ENCODE measurements at places on chromosomes 2 and 18.

DNA sequence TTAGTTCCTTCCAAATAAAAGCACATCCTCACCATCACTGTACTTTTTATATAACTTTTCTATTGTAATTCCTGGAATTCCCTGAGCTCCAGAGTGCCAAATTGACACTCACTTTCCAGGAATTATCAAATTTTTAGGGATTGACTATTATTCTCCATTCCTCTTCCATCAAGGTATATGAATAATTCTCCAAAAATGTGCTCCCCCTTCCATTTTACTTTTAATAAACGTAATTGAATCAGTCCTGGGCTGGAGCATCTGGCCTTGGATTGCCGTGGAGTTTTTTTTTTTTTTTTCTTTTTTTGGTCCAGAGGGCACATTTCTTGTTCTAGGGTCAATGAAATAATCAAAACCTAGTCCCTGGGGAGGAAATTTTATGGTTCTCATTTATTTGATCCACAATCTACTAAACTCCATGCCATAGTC is 304.3 kb downstream of the CDCA7 start:
- no peak for DNase-seq

GRCh38 chr2:175030380-175031271 is 25.4 kb upstream of the CHN1 start:
- DNase-seq = peak; percentile 45

DNA sequence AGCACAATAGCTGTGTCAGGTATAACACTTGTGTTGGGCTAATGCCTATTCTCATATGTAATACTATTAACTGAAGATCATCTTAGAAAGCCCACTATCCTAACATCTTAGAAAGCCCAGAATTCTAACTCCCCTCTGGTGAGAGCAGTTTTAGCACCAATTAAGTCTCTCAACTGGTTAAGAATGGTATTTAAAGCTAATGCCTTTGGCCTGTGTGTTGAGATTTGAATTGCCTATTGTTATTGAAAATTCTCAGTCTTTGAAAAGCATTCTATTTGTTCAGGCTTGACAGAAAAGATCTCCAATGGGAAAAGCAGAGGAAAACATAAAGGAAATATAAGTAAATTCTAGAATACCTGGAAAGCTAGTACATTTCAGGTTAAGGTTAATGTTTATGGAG is 352.5 kb downstream of the ARHGAP15 start:
- no peak for DNase-seq

DNA sequence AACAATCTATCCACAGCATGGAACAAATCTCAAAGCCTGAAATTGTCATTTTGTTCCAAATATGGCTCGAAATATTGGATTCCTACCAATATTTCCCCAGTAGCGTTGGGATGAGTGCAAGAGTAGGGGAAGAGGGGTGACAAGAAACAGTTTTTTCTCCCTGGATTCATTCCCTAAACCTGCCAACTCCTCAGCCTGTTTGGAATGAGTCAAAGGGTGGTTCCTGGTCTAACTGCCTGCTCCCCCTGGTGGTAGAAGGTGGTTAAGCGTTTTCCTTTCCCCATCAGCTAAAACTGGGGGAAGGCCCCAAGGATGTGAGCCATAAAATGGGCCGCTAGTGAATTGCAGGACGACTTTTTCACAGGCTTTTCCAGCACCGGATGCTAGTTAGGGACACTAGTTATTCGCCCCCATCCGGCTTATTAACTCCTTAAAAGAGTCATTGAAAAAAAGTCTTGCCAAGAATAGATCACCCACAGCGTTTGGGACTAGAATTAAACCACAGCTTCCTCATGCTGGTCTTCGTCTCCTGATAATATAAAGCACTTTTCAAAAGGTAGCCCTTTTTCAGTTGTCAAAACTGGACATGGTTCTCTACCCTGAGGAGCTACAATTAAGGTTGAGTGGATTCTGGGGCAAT is 72.5 kb downstream of the DHRS9 start:
- DNase-seq = no peak

GRCh38 chr2:70823249-70823648 is 2.9 kb upstream of the CLEC4F start:
- DNase-seq = no peak

- peak; percentile 11 for DNase-seq
Observed at GRCh38 chr2:239765911-239766310, 259.2 kb downstream of the NDUFA10 start.

GRCh38 chr2:156322686-156323231 is 9.8 kb downstream of the NR4A2 start:
- DNase-seq = no peak

GRCh38 chr2:163692081-163692480 is 43.7 kb downstream of the FIGN start:
- DNase-seq = no peak

- DNase-seq = no peak
Observed at GRCh38 chr2:3159782-3160545, 217.7 kb downstream of the EIPR1 start.

GRCh38 chr2:216713691-216714336 is 18.5 kb upstream of the IGFBP5 start:
- DNase-seq = peak; percentile 67

GRCh38 chr2:169287666-169288065 is 74.7 kb downstream of the LRP2 start:
- DNase-seq = no peak

DNA sequence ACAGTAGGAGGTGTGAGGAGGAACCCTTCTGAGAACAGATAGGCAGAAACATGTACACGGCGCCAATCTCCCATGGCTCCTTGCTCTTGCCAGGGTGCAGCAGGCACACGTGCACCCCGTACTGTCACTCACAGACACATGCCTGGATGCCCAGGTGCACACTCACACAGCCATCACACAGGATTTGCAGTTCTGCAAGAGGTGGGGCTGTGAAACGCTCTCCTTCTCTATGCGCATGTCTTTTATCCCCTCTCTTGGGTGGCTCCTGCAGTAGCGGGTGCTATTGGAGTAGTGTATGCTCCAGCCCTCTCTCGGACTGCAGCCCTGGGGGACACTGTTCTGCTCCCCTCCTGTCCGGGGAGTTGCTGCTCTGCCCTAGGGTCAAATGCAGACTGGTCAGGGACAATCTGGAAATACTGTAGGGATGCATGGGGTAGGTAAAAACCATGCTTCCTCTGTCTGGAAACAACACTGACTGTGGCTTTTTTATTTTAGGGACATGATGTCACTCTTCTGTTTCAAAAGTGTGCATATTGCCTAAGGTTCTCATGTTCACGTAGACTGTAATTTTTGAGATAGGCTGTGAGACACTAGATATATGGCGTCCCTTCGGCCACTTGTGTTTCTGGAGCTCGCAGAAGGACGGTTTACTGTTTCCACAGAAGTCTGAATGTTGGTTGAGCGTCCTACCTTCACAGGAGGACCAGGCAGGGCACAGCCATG is 118.5 kb downstream of the PRKCE start:
- peak; percentile 7 for DNase-seq

DNA sequence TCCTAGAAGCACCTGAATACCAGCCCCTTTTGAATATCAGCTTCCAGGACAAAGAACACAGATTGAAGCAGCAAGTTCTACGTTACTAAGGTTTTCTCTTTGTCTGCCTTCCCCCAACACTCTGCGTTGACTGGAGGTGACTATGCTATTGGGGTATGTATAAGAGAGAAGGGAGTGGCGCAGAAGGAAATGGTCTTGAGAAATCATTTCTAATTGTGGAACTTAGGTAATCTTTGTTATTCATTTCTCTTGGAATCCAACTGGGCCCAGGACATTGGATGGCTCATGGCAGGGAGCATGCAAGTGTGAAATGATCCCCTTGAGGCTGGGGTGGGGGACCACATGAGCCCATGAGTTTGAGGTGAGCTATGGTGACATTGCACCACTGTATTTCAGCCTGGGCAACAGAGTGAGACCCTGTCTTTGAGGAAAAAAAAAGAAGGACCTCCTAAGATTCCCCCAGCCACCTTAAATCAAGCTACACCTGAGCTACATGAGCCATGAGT is 29.7 kb downstream of the XDH start:
- no peak for DNase-seq

DNA sequence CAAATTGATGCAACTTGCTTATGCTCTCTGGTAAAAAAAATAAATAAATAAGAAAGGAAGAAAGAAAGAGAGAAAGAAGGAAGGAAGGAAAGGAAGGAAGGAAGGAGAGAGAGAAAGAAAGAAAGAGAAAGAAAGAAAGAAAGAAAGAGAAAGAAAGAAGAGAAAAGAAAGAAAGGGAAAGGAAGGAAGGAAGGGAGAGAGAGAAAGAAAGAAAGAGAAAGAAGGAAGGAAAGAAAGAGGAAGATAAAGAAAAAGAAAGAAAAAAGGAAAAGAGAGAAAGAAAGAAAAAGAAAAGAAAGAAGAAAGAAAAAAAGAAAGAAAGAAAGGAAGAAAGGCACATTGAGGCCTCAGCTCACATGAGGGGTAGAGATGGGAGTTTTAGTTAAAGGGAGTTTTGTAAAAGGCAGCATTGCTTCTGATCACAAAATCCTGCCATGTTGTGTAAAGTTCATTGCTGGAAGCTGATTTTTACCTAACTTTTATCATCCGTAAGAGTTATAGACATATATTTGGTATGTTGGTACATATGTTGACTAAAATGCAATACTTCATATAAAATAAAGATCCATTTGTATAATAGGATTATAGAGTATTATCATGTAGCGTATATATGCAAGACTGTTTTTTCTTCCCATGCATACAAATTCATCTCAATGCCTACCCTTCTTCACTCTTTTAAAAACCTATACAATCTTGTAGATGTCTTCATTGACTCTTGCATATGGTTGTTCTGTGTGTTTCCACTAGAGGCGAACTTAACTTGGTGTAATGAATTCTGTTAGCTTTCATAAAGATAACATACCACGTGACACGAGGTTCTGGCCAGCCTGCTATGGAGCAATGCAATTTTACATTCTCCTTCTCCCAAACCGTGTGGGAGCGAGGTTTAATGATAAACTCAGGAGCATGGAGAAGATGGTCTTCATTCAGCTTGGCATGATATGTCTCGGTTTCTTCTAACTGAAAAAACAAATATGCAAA is 32.8 kb downstream of the MYOM1 start:
- no peak for DNase-seq

GRCh38 chr2:5121642-5122041 is 570.5 kb upstream of the SOX11 start:
- DNase-seq = no peak

DNA sequence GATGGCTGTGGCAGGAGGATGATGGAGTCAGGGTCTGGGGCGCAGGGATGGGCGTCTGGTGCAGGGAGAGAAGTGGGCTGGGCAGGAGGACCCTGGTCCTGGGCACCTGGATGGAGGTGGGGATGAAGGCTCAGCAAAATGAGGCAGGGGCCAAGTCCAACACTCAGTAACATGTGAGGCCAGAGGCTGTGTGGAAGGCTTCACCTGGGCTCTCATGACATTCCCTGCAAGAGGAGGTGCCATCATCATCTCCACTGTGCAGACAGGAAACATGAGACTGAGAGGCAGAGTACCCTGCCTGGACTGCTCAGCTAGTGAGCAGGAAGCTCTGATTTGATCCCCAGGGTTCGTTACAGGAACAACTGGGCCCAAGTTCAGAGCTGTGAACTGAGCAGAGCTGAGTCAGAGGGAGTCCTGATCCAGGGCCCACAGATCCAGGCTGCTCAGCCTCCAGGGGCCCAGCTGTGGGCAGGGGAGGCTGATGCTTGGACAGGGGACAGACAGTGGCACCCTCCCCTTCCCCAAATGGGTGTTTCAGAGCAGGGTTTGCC is 36.9 kb downstream of the HJURP start:
- DNase-seq = peak; percentile 11

- DNase-seq = no peak
Observed at GRCh38 chr2:176879426-176879995, 333.1 kb upstream of the HNRNPA3 start.

GRCh38 chr2:12895017-12895416 is 178.3 kb downstream of the TRIB2 start:
- DNase-seq = no peak

DNA sequence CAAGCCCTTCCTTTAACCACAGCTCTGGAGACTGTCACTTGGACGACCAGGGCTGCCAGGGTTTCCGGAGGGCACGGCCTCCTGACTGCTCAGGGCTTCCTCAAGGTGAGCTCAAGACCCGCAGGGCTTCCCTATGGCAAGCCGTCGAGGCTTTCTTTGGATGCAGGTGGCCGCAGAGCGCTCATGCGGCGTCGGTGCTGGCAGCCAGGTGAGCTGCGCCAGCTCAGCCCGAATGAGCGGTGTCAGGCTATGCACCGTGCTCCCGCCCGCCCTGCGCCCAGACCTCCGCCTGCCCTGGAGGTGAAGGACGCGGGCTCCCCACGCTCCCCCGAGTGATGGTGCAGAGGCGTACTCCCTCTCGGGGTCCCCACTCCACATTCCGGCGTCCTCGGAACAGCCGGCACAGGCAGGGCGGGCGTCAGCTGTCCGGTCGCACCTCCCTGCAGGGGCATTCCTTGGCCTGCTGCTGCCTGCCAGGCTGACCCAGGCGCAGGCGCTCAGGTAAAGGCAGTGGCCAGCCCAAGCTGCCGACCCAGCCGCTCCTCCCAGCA is 20.8 kb upstream of the TUBB6 start:
- no peak for DNase-seq

GRCh38 chr2:70890469-70891065 is 45.1 kb upstream of the ATP6V1B1 start:
- no peak for DNase-seq

DNA sequence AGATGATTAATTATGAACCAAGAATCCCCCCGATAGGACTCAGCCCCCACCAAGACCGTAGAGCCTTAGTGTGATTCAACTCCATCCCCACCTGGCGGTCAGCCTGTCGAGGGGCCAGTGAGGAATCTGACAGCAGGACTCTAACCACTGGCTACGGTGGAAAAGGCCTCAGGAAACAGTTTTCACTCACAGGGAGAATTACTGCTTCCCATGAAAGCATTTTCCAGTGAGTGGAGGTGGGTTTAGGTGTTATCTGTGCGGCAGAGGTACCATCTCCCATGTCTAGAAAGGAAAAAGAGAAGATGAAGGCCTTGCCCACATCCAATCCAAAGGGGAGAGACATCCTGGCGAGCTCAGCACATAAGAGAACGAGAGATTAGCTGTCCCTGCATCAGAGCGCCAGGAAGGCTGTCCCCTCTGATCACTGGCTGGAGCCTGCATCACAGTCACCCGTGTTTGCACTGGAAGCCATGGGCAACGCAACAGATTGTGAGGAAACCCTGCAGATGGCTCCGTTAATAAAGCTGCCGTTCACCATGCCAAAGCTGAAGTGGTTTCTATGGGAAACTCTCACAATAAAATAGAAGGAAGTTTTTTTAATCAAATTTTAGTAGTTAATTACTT is 22.3 kb downstream of the COX7A2L start:
- DNase-seq = no peak
